ENCODE measurements at places on chromosomes 12 and 14.

GRCh38 chr12:7781274-7781673 lies 7.9 kb upstream of the NANOG start:
- DNase-seq: no peak

DNA sequence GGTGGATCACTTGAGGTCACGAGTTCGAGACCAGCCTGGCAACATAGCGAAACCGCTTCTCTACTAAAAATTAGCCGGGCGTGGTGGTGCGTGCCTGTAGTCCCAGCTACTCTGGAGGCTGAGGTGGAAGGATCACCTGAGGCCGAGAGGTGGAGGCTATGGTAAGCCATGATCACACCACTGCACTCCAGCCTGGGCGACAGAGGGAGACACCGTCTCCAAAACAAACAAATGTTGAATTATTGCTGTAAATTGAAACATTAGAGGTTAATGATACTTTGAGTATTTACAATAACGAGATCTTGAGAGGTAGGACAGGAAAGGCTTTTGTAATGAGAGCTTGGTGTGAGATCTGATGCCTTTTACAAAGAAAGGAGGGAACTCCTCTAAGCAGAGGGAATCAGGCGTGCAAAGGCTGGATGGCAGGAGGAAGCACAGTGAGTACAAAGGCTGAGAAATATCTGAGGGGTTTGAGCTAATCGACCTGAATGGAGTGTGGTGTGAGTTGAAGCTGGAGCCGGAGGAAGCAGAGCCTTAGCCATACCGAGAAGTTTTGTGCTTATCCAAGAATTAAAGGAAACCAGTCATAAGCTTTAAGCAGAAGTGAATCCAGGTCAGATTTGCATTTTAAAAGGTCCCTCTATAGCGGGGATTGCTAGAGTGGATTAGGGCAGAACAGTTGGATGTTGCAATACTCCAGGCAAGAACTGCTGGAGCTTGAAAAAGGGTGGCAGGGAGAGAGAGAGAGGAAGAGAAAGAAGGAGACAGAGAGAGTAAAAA lies 1.1 kb downstream of the RHNO1 start:
- no peak for DNase-seq

DNA sequence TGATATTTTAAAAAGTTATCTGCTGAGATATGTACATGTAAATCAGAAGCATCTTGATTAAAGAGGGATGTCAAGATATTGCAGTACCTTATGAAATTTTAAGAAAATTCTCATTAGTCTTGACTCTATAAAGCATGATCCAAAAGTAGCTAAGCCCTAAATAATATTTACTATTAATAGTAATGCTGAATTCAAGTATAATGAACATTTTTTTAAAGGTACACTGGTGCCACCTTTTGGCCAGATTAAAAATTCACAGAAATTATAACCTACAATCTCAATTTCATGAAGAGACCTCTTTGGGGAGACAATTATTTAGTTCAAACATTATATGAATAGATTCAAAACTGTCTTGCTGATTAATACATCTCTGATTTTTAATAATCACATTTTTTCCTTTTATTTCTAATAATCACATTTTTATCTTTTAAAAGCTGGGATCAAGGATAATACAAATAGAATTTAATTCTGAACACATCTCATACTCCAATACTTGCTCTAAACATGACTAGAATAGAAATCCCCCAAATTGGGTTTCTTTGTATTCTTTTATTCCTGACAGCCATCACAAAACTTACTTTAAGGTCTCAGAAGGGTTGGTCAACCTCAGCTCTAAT lies 13.4 kb downstream of the AKAP5 start:
- DNase-seq: no peak

DNA sequence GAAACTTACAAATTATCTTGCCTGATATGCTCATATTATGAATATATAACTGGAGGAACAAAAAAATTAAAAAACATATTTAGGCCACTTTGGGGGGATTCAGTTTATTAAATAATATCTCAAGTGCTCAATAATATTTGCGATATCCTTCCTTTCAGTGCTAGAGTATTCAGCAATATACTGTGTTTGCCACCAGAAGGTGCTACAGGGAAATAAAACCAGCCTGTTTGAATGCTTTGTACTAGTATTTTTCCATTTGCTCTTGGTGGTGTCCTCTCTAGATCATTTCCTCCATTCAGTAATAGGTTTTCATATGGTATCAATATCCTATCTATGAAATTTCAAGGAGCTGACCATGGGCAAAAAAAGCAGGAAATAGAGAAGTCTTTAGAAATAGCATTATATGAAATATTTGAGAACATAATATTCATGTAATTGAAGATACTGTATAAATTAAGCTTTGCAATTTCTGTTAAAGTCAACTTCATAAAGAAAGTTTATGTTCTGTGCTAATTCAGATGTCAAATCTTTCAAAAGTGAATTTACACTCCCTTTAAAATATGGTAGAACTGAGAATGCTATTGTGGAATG lies 106.2 kb upstream of the NAV3 start:
- no peak for DNase-seq

GRCh38 chr12:57693317-57693658 lies 644 bp upstream of the OS9 start:
- no peak for DNase-seq

DNA sequence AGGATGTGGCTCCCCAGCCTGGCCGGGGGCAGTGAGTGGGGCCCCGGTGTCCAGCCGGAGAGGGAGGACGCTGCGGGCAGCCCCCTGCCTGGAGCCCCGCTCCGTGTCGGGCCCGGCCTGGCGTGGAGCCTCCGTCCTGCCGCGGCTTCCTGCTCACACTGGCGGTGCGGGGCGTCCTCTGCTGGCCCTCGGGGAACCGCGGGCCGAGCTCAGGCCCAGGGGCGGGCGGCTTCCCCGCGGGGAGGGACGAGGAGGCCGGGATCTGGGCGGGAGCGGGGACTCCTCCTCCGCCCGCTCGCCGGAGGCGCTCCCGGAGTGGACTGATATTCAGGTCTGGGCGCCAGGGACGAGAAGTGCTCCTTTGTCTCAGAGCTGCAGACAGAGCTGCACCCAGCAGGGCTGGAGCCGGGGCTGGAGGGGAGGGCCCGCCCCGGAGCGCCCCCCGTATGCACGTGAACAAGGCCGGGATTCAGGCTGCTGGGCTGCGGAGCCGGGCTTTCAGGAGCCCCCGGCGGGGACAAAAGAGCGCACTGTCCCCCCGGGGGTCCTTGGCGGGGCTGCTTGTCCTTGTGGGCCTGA lies 2.2 kb downstream of the MMP17 start:
- DNase-seq: peak; percentile 57

GRCh38 chr12:105945880-105946279 lies 192.9 kb downstream of the NUAK1 start:
- no peak for DNase-seq

GRCh38 chr12:47811581-47812484 lies 7.9 kb downstream of the HDAC7 start:
- DNase-seq: no peak

DNA sequence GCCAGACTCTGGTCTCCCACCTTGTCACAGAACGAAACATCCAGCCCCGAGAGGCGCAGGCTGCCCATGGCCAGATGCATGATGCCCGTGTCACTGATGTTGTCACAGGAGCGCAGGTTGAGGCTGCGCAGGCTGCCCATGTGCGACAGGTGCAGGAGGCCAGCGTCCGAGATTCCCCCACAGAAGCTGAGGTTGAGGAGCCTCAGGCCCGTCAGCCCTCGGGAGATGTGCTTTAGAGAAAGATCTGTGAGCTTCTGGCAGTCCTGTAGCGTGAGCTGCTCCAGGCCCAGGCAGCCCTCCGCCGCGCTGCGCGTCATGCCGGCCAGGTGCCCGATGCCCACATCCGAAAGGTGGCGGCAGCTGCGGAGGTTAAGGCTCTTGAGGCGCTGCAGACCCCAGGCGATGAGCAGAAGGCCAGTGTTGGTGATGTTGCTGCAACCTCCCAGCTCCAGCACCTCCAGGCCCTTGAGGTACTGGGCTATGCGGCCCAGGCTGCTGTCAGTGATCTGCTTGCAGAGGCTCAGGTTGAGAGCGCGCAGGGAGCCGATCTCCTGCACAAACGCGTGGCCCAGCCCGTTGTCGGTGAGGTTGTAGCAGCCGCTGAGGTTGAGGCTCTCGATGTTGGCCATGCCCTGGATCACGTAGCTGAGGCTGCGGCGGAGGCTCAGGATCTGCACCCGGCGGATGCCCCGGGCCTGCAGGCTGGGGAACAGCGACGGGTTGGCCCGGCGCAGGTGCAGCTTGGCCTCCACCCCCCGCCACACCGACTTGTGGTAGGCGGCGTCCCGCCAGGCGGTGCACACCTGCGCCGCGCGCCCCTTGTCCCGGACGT lies 991 bp downstream of the FBXL14 start:
- peak; percentile 51 for DNase-seq

DNA sequence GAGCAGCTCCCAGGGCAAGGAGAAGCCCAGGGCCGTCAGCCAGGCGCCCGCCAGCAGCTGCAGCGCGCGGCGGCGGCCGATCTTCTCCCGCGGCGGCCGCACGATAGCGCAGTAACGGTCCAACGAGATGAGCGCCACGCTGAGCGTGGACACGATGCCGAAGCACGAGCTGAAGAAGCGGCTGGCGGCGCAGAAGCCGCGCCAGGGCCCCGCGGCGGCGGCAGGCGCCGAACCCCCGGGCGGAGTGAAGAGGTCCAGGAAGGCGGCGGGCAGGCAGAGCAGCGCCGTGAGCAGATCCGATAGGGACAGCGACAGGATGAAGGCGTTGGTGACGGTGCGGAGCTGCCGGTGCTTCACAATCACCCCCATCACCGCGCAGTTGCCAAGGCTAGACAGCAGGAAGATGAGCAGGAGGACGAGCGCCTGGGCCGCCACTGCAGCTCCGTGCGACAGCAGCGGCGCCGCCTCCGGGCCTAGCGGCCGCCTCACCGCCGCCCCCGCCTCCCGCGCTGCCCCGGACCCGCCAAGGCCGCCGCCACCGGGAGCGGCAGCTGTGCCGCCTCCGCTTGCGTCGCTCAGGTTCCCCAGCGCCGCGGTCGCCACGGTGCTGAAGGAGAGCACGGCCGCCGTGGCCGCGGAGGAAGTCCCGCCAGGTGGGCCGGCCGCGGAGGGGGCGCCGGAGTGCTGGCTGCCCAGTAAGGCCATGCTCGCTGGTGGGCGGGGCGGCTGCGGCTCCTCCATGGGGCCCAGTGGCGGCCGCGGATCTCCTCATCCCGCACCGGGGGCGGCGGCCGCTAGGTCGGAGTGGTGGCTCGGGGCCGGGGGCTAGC lies 479 bp downstream of the GPR135 start:
- peak; percentile 53 for DNase-seq

DNA sequence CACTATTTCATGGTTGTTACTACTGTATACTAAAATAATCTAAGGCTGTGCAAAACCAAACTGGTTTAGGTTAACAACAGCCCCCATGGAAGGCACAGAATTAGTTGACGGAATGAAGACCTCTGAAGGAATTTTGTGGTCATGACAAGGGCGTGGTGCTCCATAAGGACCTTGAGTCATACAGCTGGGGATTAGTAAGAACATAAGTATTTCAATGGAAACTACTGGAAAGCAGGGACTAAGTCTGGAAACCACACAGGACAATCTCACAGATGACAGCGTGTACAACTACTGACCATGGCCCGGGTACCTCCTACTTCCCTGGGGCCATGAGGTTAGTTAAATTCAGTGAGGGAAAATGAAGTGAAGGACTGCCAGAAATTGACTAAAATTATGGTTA lies 98.5 kb upstream of the PLEKHA5 start:
- no peak for DNase-seq

GRCh38 chr12:57112492-57113294 lies 1.5 kb upstream of the STAT6 start:
- no peak for DNase-seq

DNA sequence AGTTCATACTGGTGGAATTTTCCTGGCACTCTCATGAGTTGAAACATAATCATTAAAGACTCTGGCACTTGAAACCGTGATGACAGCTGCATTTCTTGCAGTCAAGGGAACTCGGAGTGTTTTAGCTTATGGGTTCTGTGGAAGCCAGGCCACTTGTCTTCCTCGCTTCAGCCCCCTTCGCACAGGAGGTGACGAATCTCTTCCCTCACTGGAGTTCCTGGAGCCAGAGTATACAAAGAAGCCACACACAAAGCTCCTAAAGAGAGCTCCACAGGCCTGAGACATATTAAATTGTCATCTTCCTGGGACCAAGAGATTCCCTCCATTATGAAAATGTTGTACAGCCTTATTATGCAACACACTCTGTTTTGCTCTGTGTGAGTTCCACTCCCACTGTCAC lies 964.1 kb downstream of the TMEM121 start:
- DNase-seq: no peak

- no peak for DNase-seq
Measured at GRCh38 chr14:35386673-35387125, 17.9 kb downstream of the NFKBIA start.

DNA sequence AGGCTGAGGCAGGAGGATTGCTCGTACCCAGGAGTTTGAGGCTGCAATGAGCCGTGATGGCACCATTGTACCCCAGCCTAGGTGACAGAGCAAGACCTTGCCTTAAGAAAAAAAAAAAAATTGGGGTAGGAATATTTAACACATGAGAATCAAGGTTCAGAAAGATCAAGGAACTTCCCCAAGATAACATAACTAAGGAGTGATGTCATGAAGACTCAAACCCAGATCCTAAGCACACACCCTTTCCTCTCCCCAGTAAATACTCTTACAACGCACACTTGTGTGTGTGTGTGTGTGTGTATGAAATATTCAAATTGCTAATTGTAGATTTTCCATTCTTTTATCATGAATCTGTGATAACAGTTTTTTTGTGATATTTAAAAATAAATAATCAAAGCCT lies 90.6 kb upstream of the NUDT4 start:
- no peak for DNase-seq

- DNase-seq: no peak
Measured at GRCh38 chr14:56357428-56357827, 222.2 kb upstream of the TMEM260 start.

- no peak for DNase-seq
Measured at GRCh38 chr14:100846309-100846859, 20.5 kb downstream of the MEG3 start.

- DNase-seq: no peak
Measured at GRCh38 chr12:110174373-110174996, 50.3 kb downstream of the IFT81 start.

DNA sequence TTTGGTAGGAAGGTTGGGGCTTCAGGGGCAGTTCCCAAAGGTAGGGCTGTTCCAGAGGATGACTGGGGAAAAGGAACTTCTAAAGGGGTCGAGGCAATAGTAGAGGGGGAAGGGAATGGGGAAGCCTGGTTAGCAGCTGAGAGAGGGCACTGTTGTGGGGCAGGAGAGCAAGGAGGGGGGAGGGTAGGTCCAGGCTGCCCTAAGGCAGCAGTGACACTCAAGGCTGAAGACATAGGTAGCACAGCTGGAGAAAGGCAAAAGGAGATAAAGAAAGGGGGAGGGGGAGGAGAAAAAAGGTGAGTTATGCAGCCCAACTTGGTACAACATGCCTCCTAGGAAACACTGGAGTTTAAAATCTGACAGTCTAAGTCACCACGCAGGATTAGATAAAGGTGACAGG lies 3.9 kb downstream of the NACA start:
- DNase-seq: no peak

GRCh38 chr12:132423820-132424645 lies 65.9 kb upstream of the FBRSL1 start:
- DNase-seq: no peak

- no peak for DNase-seq
Measured at GRCh38 chr12:65411171-65411570, 132.7 kb downstream of the MSRB3 start.

- no peak for DNase-seq
Measured at GRCh38 chr14:69635981-69636639, 24.7 kb downstream of the SUSD6 start.
